ENCODE measurements at places on chromosomes 16 and 17. TPM values are rescaled to one million over a fixed set of nuclear protein-coding genes. Genes with fewer than 3 reads are reported as not detected.

Gene HCRT
- total RNA-seq: not detected

Gene TNP2
- not detected for total RNA-seq

Gene CD300LB
- total RNA-seq: 0.07 TPM

Gene SYNGR2
- total RNA-seq: 144 TPM

Gene MYCBPAP
- total RNA-seq: 0.14 TPM

Gene C17orf107
- 4.4 TPM for total RNA-seq

Gene SERPINF2
- total RNA-seq: 1.2 TPM

- DNase-seq: no peak
These were observed 26.8 kb upstream of the CBFA2T3 start for GRCh38 chr16:89003831-89004208.

- DNase-seq: no peak
These were observed 78.0 kb upstream of the GAS7 start for GRCh38 chr17:10276436-10276835.

- DNase-seq: no peak
These were observed 21.6 kb upstream of the SMPD3 start for GRCh38 chr16:68469796-68470460.

- no peak for DNase-seq
These were observed 68.7 kb downstream of the ARSG start for GRCh38 chr17:68359791-68360535.

DNA sequence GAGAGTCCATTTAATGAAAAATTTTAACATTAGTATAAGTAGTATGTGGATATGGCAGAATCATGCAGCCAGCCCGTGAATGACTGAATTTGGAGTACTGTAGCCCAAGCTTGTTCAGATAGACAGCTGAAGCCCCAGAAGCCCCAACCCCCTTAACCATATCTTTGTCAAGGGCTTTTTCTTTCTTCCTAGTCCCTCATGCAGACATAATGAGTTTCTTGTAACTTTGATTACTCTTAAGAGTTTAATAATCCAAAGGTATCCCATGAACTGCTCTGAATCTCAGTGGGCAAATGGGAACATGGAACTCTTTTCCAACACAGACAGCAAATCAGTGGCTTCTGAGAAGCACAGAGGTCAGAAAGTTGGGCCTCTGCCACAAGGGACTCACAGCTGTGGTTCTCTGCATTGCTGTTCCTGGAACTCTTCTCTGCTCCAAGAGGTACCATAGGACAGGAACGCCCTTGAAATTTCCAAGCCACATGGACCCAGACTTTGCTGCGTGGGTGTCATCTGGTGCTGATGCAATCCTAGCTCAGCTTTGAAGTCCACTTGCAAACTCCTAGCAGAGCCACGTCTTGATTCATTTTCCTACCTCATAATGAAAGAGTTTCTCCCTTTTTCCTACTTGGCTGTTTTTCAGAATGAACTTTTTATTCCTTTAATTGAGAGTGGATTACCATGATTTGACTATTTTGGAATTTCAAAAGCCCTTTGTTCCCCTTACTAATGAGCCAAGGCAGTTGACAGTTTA, 18.1 kb downstream of the LYRM1 start:
- DNase-seq: no peak

- no peak for DNase-seq
These were observed 806.5 kb upstream of the GOT2 start for GRCh38 chr16:59540621-59541020.

DNA sequence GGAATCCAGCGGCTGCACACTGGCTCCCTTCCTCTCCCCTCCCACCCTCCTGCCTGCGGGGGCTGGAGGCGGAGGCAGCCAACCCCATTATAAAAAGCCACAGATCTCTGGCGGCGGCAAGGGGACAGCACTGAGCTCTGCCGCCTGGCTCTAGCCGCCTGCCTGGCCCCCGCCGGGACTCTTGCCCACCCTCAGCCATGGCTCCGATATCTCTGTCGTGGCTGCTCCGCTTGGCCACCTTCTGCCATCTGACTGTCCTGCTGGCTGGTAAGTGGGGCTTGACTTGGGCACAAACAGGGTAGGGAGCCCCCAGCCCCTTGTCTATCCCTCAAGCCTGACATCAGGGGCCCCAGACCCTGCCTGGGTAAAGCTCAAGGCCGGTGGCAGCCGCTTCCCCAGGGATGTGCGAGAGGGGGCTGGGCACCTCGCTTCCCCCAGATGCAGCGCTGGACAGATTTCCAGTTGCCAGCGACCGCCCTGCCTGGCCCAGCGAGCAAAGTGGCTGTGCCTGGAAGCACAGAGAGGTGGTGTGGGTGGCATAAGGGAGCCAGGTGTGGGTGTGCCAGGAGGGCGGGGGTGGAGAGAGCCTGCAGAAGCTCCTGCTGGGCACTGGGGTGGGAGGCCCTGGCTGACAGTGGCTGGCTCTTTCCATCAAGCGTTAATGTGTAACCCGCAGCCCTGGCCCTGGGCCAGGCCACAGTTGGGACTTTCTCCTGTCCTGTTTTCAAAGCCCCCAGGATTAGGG, at the start of gene CX3CL1:
TSS of gene CX3CL1 (plus strand) at position 119 of the 745 bp plus-strand sequence. CDS start at position 198, 79 bp downstream.
- peak; percentile 54 for DNase-seq

GRCh38 chr16:9212621-9213020, 121.2 kb downstream of the HAPSTR1 start:
- no peak for DNase-seq

DNA sequence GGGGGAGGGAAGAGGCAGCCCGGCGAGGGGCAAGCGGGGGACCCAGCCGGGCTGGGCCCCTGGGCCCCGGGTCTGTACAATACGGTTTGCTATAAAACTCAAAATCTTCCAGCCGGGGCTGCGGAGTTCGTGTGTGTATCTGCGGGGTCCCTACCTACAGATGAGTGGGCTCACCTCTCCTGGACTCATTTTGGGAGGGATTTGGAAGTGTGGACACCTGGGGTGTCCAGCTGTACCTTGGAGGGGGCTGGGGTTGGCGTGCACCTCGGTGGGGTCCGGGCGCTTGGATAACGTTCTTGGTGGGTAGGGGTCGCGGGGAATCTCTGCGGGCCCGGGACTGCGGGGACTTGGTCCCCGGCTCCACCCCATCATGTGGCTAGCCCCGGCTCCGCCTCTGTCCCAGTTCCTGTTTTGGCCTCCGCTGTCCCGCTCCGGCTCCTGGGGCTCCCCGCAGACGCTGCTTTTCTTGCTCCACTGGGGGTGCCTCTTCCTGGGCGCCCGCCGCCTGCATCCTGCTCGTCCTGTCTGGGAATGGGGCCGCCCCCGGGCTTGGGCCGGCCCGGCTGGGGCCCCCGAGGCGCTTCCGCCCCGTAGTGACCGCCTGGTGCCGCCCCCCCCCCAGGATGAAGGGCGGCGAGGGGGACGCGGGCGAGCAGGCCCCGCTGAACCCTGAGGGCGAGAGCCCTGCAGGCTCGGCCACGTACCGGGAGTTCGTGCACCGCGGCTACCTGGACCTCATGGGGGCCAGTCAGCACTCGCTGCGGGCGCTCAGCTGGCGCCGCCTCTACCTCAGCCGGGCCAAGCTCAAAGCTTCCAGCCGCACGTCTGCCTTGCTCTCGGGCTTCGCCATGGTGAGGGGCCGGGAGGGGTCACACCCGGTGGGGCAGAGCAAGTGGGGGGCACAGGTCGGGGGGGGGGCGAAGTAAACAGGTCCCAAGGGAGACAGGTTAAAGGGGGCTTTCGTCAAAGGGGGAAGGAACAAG, at the start of gene ORAI3:
TSS of gene ORAI3 (plus strand) at position 402 of the 983 bp plus-strand sequence. CDS start at position 624, 222 bp downstream.
- DNase-seq: no peak

GRCh38 chr17:48925991-48926342, 17.8 kb downstream of the UBE2Z start:
- no peak for DNase-seq

- no peak for DNase-seq
These were observed 81.1 kb downstream of the MAF start for GRCh38 chr16:79519448-79519847.

- DNase-seq: no peak
These were observed 584 bp downstream of the PMP22 start for GRCh38 chr17:15264542-15264941.

- no peak for DNase-seq
These were observed 17.8 kb upstream of the GINS2 start for GRCh38 chr16:85706449-85707034.

DNA sequence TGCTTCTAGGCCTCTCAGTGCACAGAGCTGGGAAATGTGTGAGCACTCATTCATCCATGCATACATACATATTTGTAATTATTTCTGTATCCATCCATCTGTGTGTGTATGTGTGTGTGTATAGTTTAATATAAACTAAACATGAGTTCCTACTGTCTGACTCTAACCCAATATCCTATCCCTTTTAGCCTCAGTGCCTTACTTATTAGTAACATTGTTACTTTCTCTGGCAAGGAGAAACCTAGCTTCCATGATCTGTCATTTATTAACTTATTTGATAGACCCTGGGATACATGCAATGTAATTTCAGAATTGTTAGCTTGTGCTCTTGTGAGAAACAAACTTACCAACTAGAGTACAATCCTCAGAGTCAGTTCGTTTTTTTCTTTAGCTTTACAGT, 59.0 kb upstream of the WSCD1 start:
- no peak for DNase-seq

- no peak for DNase-seq
These were observed 677 bp downstream of the CBX1 start for GRCh38 chr17:48100591-48101011.

- no peak for DNase-seq
These were observed 658 bp downstream of the SYNRG start for GRCh38 chr17:37608351-37609169.

GRCh38 chr16:73408311-73408710, 360.4 kb upstream of the ZFHX3 start:
- DNase-seq: no peak

DNA sequence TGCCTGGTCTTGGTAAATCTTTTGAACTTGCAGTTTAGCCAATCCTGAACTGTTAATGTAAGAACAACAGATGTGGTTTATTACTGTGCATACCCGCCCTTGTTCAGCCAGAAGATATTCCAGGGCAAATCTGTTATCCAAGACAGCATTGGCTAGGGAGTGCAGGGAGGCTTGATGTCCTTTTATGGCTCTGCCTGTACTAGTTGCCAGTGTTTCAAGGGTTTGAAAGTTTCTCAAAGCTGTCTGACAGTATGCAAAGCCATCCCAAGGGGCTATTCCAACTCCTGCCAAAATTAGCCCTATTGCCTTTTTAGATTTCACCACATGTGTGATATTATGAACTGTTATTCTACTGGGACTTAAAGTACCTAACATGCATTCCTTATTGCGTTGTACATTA, 30.1 kb downstream of the LCMT1 start:
- DNase-seq: no peak

DNA sequence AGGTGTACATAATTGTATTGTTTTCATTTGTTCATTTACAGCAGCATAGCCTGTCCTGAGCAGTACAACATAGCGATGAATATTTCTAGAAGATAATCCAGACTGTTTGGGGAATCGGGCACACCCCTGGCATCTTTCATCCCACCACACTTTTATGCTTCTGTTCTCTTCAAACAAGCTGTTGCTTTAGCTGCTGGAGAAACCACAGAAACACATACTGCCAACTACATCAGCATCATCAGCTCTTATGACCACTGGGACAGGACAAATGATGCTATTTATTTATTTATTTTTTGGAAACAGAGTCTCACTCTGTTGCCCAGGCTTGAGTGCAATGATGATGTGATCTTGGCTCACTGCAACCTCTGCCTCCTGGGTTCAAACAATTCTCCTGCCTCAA, 22.6 kb upstream of the HAPSTR1 start:
- no peak for DNase-seq

- DNase-seq: no peak
These were observed 24.2 kb upstream of the NLRP1 start for GRCh38 chr17:5608399-5609112.

DNA sequence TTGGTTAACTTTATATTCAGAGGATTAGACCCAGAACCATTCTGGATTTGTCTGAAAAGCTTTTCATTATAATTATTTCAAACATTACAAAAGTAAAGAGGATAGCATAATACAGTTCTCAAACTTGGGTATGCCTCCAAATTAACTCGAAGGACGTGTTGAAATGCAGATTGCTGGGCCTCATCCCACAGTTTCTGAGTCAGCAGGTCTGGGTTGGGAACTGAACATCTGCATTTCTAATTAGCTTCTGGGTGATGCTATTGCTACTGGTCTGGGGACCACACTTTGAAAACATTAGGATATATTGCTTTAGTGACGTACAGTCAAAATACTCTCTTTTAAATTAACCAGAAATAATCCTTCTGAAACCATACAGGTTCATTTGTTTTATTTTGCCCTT, 10.0 kb downstream of the TPPP3 start:
- no peak for DNase-seq

- DNase-seq: peak; percentile 62
These were observed 3.9 kb upstream of the NLRC5 start for GRCh38 chr16:56985288-56985961.

DNA sequence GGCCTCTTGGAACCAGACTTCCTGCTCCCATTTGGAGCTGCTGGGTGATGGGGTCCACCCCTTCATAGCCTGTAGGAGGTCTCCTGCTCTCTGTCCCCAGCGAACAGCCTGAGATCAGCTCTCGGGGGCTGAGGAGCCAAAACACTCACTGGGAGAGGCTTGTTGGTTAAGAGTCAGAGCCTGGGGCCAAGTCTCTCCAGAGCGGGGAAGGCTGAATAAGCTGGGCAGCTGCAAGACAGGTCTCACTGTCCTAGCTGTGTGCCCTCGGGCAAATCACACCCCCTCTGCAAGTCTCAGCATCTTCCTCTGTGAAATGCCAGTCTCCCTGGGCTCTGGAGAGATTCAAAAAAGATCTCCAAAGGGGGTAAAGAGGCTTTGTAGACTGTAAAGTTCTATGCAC, 174.6 kb downstream of the WSCD1 start:
- DNase-seq: no peak

DNA sequence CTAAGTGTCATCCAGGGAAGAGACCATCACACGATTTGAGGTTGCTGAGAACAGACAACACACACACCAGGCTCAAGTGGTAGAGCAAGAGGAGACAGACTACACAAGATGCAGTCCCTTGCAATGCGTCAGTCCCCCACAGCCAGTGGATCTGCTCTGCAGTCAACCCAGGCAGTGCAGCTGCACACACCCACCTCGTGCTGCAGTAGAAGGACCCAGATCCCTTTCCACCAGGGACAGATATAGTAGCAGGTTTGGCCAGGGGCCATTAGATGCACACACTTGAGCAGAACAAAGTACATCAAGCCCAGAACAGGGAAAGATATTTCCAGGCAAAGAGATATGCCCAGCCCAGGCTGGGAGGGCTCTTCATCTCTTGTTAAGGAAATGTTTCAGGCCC, 112.9 kb downstream of the GRIN2A start:
- DNase-seq: no peak
